ENCODE measurements at places on chromosomes 12 and 14.

DNA sequence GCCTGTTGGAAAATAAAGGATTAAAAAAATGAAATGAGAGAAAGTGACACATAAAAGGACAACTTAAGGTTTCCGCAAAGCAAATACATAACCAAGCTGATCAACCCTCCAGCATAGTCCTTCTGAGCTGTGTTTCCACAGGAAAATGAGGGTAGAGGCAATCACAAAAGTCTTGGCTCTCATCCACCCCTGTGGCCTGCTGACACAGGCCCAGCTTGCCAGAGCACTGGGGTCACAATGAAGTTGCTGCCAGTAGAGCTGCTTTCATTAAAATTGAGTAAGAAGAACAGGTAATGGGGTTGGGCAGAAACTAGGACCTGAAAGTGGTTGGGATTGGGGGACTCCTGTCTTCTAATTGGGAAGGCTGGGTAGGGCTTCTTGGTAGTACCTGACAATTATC lies 65.9 kb downstream of the RERG start:
- no peak for DNase-seq

DNA sequence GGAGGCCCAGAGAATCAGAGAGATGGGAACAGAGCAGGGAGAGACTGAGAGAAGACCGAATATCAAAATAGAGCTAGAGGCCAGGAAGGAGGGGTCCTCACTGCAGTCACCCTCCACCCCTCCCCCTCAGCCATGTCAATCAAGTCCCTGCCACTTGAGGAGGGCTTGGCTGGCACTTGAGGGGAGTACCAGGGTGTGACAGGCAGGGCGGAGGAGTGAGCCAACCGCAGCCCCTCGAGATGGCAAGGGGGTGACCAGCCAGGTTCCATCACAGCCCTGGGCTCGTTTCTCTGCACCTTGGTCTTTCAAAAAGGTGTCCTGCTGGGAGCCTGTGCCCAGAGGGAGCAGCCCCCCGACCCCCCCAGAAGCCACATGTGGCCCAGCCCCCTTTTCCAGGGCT lies 4.2 kb downstream of the AQP5 start:
- no peak for DNase-seq

- DNase-seq: no peak
Measured at GRCh38 chr14:51750542-51750941, 98.8 kb downstream of the FRMD6 start.

DNA sequence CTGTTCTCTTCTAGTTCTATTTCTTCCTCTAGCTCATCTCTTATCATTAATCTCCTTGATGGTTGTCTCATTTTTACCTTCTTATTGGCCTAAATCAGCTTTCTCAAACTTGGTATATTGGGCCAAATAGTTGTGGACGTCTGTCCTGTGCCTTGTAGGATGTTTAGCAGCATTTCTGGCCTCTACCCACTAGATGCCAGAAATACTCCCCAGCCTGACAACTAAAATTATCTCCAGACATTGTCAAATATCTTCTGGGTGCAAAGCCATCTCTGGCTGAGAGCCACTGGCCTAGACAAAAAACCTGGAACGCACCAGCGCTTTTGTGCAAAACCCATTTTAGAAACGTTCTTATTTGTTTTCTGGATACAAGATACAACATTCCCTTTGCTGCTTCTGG lies 38.8 kb upstream of the LRRC10 start:
- DNase-seq: no peak

DNA sequence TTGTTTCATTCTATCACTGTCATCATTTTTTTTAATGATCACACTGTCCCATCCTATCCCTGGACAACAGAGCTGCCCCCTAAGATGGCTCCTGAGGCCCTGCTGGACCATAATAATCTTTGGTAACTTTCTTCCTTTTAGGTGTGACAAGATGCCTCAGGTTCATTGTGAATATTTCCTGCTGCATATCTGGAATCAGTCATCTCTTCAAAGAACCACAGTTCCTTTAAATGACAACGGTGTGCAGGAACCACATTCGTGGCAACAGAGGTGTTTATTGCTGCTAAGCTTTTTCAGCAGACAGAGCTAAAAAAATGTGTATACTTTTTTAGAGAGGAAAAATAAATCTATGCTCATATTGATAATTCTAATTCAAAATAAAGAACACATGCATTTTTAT lies 312.9 kb downstream of the MED13L start:
- DNase-seq: peak; percentile 41

All from activated CD4-positive, alpha-beta T cell treated with anti-CD3 and anti-CD28 coated beads, Interleukin-2, amount 10 ng/mL, durations not matched to agents 7 days and 5 days (primary cell).